Stimulated activated CD8-positive, alpha-beta memory T cell treated with anti-CD3 and anti-CD28 coated beads, Interleukin-12 subunit alpha, Interleukin-12 subunit beta, amount 100 ng/mL, for 4 hours (primary cell): ENCODE measurements at places on chromosomes 4 and X.

- DNase-seq: no peak
These were observed 83.6 kb downstream of the RELL1 start for GRCh38 chr4:37602454-37603069.

DNA sequence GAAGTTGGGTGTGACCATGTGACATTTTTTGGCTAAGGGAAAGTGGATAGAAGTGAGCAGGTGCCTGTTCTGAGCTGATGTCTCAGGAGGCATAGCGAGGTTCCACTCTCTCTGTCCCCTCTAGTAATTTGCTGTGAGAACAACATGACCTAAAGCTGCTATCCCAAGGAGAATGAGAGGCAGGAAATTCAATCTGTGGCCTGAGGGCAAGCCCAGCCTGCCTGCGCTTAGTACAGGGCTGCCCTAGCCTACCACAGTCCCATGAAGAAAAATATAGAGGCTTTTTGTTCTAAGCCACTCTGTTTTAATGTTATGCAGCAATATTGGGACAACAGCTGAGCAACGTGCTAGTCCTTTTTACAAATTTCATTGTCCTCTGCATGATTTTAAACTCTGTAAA lies 193.1 kb downstream of the LDB2 start:
- no peak for DNase-seq

GRCh38 chr4:165177725-165178666 lies 29.4 kb upstream of the KLHL2 start:
- no peak for DNase-seq

GRCh38 chr4:48640225-48640624 lies 139.9 kb downstream of the FRYL start:
- no peak for DNase-seq

DNA sequence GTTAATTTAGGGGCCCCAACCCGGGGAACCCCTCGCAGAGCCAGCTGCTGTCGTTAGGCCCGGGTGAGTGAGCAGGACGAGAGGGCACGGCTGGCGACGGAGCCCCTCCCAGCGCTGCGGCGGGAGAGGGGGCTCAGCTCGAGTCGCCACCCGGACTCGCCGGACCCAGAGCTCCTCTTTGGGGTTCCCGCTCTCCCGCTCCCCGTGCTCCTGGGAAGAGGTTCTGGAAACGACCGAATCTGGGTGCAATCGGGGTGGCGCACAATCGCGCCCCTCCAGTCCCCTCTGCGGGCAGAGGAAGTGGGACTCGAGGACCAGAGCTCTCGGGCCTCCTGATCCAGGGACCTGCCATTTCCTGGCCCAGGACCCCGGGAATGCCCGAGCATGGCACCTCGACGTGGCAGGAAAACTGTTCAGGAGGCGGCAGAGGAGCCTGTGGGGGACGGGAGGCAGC lies 37.3 kb upstream of the ARAF start:
- no peak for DNase-seq

- DNase-seq: no peak
These were observed 43.1 kb downstream of the MAB21L2 start for GRCh38 chr4:150625033-150625432.

DNA sequence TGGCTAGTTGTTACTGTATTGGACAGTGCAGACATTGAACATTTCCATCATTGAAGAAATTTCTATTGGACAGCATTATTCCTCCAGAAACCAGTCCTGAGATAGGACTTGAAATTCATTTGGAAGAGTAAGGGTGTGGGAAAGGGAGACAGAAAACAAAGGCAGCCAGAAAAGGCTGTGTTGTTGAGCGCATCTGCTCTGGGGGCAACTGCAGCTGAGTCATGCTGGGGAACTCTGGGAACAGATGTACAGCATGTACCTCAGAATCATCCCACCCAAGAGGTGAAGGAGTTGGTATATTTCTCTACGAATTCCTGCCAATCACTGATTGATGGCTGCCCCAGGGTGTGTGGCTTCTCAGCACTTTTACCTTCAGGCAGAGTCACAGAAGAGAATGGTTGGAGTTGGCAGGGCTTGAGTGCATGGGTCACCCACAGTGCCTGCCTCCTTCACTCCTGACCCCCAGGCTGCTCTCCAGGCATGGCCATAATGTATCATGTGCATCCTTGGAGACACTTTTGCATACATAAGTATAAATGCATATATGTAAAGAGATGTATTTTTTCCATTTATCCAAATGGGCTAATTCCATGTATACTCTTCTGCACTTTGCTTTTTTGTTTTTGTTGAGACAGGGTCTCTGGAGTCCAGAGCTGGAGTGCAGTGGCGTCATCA lies 39.4 kb downstream of the GEMIN8 start:
- no peak for DNase-seq

- no peak for DNase-seq
These were observed 531.9 kb downstream of the PCDH18 start for GRCh38 chr4:137000432-137000831.

GRCh38 chr4:5799406-5799805 lies 88.4 kb downstream of the EVC start:
- no peak for DNase-seq

DNA sequence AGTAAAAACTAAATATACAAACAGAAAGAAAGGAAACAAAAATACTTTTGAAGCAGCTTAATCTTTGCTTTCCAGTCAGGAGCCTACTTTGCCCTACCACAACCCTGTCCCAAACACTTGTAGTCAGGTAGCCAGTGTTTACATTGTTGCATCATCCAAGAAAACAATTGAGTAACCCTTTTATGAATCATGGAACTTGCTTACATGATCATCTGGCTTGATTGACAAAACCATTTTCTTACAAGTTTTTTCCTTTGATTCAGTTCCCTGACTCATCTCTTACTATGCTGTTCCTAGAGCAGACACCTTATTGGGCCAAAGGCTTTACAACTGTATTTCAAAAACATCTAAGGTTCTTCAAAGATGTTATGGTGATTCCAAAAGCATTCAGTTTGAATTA lies 740.1 kb downstream of the KLHL13 start:
- no peak for DNase-seq

DNA sequence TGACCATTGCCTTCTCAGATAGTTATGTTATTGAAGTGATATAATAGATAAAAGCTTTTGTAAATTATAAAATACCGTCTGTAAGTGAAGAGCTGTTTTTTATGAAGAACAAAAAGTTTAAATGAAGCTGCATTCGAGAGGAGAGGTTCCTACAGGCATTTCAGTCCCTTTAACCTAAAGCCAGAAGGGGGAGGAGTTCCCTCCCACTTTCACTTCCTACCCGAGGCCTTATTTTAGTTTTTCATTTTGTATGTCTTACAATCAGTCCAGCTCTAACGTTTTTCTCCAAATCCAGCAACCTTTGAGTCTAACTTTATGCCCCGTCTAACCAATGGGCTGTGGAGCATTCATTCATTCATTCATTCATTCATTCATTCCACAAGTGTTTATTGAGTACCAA lies 16.5 kb upstream of the SOX3 start:
- DNase-seq: no peak

DNA sequence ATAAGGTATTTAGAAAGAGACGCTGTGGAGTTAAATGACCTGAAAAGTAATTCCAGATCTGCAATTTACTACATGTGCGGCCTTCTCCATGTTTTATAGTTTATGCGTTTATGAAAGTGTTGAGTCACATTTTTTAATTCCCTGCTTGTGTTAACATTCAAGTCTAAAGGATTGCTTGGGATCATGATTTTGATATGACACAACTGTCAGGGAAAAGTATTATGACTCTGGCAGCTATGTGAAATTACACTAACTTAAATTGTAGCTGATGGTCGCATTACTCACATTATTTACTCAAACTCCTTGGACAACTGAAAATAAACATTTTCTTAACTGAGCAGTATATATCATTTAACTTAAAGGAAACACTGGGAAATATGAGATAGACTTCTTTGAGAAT lies 14.3 kb upstream of the GABRB1 start:
- DNase-seq: no peak

DNA sequence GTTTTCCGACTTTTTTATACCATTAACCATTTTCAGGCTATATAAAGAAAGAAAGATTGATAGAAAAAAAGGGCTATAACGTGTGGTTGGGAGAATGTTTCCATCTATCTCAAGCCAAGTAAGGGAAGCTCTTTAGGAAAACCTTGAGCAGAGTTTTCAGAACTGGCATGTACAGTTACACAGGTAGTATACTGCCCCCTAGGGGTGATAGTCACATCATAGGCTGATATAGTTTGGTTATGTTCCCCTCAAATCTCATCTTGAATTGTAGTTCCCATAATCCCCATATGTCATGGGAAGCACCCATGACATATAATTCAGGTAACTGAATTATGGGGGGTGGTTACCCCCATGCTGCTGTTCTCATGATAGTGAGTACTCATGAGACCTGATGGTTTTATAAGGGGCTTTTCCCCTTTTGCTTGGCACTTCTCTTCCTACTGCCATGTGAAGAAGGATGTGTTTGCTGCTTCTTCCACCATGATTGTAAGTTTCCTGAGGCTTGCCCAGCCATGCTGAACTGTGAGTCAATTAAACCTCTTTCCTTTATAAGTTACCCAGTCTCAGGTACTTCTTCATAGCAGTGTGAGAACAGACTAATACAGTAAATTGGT lies 186.8 kb downstream of the TMA16 start:
- DNase-seq: no peak
